ENCODE measurements at places on chromosomes 6 and 20.

DNA sequence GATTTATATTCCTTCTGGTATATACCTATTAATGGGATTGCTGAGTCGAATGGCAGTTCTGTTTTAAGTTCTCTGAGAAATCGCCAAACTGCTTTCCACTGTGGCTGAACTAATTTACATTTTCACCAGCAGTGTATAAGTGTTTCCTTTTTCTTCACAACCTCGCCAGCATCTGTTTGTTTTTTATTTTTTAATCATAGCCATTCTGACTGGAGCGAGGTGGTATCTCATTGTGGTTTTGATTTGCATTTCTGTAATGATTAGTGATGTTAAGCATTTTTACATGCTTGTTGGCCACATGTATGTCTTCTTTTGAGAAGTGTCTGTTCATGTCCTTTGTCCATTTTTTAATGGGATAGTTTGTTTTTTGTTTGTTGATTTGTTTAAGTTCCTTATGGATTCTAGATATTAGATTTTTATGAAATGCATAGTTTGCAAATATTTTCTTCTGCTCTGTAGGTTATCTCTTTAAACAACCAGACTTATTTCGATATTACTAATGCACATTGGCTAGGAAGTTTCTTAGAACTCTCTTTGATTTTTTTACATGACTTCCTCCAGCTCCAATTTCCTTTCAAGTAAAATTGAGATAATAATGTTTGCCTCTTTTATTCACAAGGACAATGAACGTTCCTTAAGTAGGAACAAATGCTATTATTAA, 12.2 kb upstream of the VNN1 start:
- DNase-seq: no peak

- DNase-seq: no peak
Observed at GRCh38 chr20:3262566-3262965, 23.6 kb upstream of the SLC4A11 start.

- DNase-seq: no peak
Observed at GRCh38 chr20:56716806-56717205, 87.7 kb downstream of the TFAP2C start.

GRCh38 chr20:48733296-48733790, 94.5 kb downstream of the PREX1 start:
- no peak for DNase-seq

DNA sequence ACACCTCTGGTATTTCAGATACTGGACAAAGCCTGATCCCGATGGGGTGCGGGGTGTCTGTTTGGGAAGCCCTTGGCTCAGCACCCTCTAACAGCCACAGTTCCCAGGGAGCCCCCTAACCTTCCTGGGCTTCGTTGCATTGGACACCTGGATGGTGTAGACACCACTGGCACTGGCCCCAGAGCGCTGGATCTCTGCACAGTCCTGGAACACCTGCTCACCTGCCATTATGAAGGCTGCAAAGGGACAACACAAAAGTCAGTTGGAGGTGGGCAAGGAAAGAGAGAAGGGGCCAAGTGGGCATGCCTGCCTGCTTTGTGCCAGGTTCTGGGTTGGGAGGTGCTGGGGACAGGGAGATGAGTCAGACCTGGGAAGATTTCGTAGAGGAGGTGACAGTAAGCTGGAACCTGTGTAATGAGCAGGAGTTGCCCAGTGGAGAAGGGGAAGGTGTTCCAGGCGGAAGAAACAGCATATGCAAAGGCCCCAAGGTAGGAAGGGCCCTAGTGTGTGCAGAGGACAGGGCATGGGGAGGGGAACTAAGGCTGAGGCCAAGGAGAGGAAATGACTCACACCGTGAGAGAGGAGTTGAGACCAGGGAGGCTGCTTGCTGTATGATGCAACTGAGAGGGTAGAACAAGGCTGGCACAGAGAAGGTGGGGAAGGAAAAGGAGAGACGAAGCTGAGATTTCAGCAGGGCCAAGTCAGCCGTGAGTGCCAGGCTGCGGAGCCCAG, 34.9 kb downstream of the ANGPT4 start:
- DNase-seq: peak; percentile 28

GRCh38 chr6:137853569-137854213, 13.4 kb upstream of the TNFAIP3 start:
- DNase-seq: no peak

GRCh38 chr6:134205366-134205765, 112.5 kb downstream of the SGK1 start:
- DNase-seq: no peak

DNA sequence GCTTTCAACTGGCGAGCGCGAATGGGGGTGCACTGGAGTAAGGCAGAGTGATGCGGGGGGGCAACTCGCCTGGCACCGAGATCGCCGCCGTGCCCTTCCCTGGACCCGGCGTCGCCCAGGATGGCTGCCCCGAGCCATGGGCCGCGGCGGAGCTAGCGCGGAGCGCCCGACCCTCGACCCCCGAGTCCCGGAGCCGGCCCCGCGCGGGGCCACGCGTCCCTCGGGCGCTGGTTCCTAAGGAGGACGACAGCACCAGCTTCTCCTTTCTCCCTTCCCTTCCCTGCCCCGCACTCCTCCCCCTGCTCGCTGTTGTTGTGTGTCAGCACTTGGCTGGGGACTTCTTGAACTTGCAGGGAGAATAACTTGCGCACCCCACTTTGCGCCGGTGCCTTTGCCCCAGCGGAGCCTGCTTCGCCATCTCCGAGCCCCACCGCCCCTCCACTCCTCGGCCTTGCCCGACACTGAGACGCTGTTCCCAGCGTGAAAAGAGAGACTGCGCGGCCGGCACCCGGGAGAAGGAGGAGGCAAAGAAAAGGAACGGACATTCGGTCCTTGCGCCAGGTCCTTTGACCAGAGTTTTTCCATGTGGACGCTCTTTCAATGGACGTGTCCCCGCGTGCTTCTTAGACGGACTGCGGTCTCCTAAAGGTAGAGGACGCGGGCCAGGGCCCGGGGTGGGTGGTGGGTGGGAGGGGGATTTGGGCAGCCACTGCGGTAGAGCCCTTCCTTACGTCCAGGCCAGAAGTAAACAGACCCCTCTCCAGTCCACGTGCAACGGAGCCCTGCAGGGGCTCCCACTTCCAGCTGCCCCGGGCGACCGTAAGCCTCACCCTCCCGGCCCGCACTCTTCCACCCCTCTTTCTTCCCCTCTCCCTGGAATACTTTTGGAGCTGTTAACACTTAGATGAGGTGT, 998 bp downstream of the BMP2 start:
- no peak for DNase-seq
